Immature natural killer cell (primary cell): ENCODE measurements at places on chromosomes 7 and 10. TPM values are rescaled to one million over a fixed set of nuclear protein-coding genes. Genes with fewer than 3 reads are reported as not detected.
A peak's percentile ranks its signal among the peaks of the same experiment; 100 is the strongest.

OR2A1 gene
- not detected for polyA plus RNA-seq

ALOX5 gene
- 1.9 TPM for polyA plus RNA-seq

DNA sequence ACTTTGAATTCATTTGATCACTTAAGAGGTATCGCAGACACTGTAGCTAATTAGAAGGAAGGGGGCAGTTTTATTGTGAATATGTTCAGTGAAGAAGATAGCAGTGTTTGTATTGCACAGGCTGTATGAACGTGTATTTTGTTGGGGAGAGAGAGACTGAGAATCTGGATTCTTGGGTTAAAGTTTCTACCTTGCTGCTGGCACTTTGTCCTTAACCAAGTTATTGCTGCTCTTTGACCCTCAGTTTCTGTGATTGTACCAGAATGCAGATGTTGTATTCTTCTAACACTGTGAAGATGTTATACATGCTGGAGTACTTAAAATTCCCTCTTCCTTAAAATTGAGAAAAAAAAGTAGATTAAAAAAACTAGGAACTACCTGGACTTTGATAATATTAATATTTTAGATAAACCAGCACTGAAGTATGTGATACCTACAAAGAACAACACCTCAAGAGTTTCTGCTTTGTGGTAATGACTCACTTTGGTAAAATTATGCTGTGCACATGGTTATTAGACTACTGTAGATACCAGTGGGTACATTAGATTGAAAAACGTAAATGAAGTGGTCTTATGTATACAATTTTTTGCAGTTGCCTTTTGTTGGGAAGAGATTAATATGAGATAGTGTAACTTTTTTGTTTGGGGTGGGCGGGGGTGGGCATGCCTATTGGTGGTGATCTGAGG lies 321.3 kb downstream of the AUTS2 start:
- H3K27ac ChIP-seq: no peak overlapping the region
- no peaks in the 10 kb centered on the region for H3K36me3 ChIP-seq
- H3K4me1 ChIP-seq: peaks cover 8% of the 10 kb centered on the region
- H3K27me3 ChIP-seq: no peaks in the 10 kb centered on the region
- DNase-seq: no peak

- peaks cover 47% of the 10 kb centered on the region for H3K36me3 ChIP-seq
- no peak overlapping the region for H3K4me3 ChIP-seq
- H3K27ac ChIP-seq: peak overlapping the region; percentile 12
- peaks cover under 1% of the 10 kb centered on the region for H3K27me3 ChIP-seq
Measured at GRCh38 chr7:32869716-32870115, 21.8 kb downstream of the KBTBD2 start.

GRCh38 chr10:104809288-104810090 lies 168.4 kb downstream of the SORCS3 start:
- H3K36me3 ChIP-seq: no peaks in the 10 kb centered on the region
- H3K27ac ChIP-seq: no peak overlapping the region
- DNase-seq: no peak
- no peaks in the 10 kb centered on the region for H3K27me3 ChIP-seq
- no peak overlapping the region for H3K4me3 ChIP-seq

DNA sequence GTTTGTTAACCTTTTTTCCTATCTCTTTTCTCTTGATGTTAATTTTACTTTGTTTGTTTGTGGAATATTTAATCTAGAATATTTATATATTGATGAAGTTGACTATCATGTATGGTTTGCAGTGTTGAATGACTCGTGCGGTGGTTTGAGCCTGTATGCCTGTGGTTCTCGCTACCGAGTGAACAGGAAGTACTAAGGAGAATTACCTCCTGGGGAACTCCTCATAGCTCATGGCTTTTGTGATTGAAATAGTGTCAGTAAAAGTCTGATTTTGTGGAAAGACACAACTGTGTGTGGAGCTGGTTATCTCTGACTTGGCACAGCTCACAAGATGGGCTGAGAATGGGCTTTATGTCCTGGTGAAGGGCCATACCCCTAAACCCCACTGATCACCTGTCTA lies 498.6 kb downstream of the GLRX3 start:
- H3K27me3 ChIP-seq: peaks cover 5% of the 10 kb centered on the region
- H3K4me1 ChIP-seq: no peaks in the 10 kb centered on the region
- H3K36me3 ChIP-seq: no peaks in the 10 kb centered on the region
- DNase-seq: no peak

DNA sequence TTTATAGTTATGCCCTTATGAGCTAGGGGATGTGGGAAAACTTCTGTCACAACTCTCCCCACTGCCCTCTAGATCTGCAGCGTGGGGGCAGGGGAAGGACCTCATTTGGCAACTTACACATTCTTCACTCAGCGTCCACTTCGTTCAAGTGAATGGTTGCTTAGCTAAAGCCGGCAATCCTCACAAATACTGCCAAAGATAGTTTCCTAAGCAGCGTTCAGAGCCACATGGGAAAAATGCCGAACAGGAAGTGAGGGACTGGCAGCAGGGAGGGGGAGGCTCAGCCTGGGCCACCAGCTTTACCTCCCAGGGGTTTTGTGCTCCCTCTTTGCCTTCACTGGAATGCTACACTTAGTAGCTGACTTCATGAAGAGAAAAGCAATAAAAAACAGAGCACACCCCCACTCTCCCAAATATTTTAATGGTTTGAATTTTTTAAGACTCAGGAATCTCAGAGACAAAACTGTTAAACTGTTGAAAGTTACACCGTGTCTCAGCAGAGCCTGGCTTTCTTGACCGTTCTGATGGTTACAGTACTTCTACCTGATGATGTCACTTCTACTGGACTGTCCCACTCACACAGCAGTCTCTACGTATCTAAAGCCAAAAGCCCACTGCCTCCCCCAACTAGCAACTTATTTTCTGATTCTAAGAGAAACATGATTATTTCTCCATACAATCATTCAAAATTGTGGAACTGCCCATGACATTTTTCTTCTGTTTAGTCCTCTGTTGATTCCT lies 10.4 kb downstream of the GRM3 start:
- no peaks in the 10 kb centered on the region for H3K27me3 ChIP-seq
- H3K4me3 ChIP-seq: no peak overlapping the region
- DNase-seq: no peak

- H3K27ac ChIP-seq: peak overlapping the region; percentile 31
- H3K36me3 ChIP-seq: peaks cover 8% of the 10 kb centered on the region
- H3K4me1 ChIP-seq: peaks cover 80% of the 10 kb centered on the region
- DNase-seq: no peak
- H3K4me3 ChIP-seq: no peak overlapping the region
- peaks cover 12% of the 10 kb centered on the region for H3K27me3 ChIP-seq
Measured at GRCh38 chr7:131026297-131027000, 292.4 kb upstream of the KLF14 start.

DNA sequence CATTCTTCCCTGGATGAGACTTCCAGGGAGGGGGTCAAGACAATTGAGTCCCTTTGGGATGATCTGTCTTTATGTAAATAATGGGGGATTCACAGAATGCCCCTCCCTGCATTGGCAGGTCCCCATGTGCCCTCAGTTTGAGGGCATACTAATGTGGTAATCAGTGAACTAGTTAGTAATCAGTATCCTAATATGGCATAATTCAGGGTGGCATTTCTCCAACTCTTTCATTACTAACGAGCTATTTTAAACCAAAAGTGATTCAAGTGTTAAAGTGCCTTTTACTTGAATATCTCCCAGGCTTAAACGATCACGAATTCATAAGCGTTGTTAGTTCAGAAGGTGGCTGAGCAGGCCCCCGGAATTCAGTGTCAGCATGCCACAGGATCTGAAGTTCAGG lies 1.6 kb upstream of the DNAJB6 start:
- H3K4me1 ChIP-seq: peaks cover 34% of the 10 kb centered on the region
- peaks cover 32% of the 10 kb centered on the region for H3K27me3 ChIP-seq
- H3K27ac ChIP-seq: peak overlapping the region; percentile 94
- no peaks in the 10 kb centered on the region for H3K36me3 ChIP-seq

- no peak overlapping the region for H3K4me3 ChIP-seq
- no peaks in the 10 kb centered on the region for H3K27me3 ChIP-seq
- DNase-seq: peak; percentile 33
- no peaks in the 10 kb centered on the region for H3K4me1 ChIP-seq
- H3K36me3 ChIP-seq: no peaks in the 10 kb centered on the region
Measured at GRCh38 chr7:76515999-76516443, 5.7 kb downstream of the UPK3B start.

DNA sequence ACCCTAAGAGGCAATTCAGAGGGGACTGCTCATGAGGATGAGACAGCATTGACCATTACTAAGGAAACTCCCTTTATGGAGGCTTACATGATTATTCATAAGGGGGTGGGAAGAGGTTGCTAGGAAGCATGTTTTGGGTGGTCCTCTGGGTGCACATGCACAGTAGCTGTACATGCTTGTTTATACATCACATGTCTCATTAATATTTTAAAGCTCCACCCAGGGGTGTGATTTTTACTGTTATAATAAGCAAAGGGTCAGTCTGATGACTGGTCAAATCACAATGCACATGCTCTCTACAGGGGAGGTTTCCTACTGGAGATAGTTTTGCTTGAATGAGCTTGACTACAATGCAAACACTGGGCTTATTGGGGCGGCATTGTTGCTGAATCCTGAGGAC lies 23.8 kb upstream of the PPP1R9A start:
- no peaks in the 10 kb centered on the region for H3K27me3 ChIP-seq
- H3K36me3 ChIP-seq: no peaks in the 10 kb centered on the region
- H3K4me1 ChIP-seq: no peaks in the 10 kb centered on the region
- DNase-seq: no peak

DNA sequence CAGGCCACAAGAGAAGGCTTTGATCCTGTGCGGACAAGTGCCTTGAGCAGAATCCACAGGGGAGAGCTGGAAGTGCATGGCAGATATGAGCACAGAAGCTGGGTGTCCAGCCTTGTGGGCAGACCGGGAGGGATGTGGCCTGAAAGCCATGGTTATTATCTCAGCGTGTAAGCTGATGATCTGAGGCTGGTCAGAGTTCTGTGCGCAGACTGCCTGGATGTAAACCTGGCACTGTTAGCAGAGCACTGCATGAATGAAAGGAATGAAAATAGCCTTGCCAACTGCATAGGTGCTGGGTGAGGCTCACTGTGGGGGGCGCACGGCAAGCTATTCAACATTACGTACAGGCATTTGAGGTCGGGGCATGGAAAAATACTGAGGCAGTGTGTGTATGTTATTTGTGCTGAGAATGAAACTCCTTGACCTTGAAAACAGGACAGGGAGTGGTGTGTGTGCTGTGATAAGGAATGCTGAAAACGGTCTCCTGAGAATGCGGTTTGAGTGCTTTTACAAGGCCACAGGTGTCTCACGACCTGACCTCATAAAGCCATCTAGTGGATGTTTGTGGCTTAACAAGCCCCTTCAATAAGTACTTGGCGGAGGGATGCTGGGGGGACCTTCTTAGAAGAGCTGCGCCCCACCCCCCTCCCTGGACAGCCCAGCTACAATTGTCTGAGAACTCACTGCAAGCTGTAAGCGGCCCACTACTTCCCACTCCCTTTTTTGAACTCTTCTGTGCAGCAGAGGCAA lies 18.7 kb downstream of the AKR1C1 start:
- no peak for DNase-seq
- no peaks in the 10 kb centered on the region for H3K4me1 ChIP-seq
- no peak overlapping the region for H3K27ac ChIP-seq
- H3K36me3 ChIP-seq: no peaks in the 10 kb centered on the region

DNA sequence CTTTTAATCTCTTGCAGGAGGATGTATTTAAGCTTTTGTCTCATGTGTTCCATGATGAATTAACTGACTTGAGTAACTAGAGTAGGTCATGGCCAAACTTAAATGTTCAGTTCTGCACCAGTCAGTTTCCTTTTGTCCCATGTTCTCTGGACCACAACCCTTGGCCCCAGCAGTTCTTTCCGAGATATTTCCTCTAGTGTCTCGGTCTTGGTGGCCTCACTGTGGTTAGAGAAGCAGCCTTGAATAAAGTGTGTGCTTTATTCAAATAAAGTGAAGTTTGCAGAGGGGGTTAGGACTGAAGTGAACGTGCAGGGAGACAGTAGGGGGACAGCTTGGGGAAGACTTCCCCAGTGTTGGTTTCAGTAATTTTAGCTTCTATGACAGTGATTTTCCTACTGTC lies 9.3 kb downstream of the ZNF212 start:
- H3K4me1 ChIP-seq: peaks cover 32% of the 10 kb centered on the region
- no peak overlapping the region for H3K4me3 ChIP-seq
- peaks cover 7% of the 10 kb centered on the region for H3K36me3 ChIP-seq
- H3K27me3 ChIP-seq: no peaks in the 10 kb centered on the region
- DNase-seq: no peak

MCM7 gene
- 54.4 TPM for polyA plus RNA-seq

DNA sequence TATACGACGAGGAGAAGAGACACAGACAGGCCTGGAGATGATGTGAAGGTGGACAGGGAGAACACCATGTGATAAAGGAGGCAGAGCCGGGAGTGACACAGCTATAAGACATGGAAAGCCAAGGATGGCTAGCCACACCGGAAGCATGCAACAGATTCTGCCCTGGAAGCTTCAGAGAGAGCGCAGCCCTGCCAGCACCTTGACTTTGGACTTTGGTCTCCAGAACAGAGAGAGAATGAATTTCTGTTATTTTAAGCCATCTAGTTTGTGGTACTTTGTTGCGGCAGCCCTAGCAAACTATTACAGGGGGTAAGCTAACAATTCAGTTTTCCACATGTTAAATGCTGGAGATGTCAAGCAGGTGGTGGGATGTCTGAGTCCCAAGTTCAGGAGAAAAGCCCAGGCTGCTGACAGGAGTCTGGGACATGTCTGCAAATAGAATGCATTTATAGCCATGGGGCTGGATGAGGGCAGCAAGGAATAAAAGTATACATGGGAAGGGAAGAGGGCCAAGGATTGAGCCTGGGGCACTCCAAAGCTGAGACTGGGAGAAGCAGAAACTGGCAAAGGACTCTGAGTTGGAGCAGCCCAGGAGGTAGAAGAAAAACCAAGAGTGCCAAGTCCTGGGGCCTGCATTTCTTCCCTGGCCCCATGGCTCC lies 65.1 kb downstream of the ATXN7L1 start:
- peaks cover 8% of the 10 kb centered on the region for H3K27me3 ChIP-seq
- H3K4me1 ChIP-seq: peaks cover 63% of the 10 kb centered on the region
- peak overlapping the region; percentile 89 for H3K27ac ChIP-seq
- peaks cover 11% of the 10 kb centered on the region for H3K36me3 ChIP-seq

GRCh38 chr10:87589645-87590051 lies 70.0 kb upstream of the PAPSS2 start:
- no peaks in the 10 kb centered on the region for H3K4me1 ChIP-seq
- no peak for DNase-seq
- no peak overlapping the region for H3K27ac ChIP-seq
- H3K4me3 ChIP-seq: no peak overlapping the region
- H3K36me3 ChIP-seq: no peaks in the 10 kb centered on the region

ADAMTS14 gene
- 0.56 TPM for polyA plus RNA-seq

PIK3CG gene
- 30.6 TPM for polyA plus RNA-seq

- H3K4me1 ChIP-seq: peaks cover 11% of the 10 kb centered on the region
- peaks cover 2% of the 10 kb centered on the region for H3K27me3 ChIP-seq
- DNase-seq: no peak
- no peaks in the 10 kb centered on the region for H3K36me3 ChIP-seq
- no peak overlapping the region for H3K4me3 ChIP-seq
- H3K27ac ChIP-seq: no peak overlapping the region
Measured at GRCh38 chr10:119643306-119644204, 7.6 kb upstream of the BAG3 start.

DPCD gene
- polyA plus RNA-seq: not detected

GRCh38 chr7:71238581-71239295 lies 106.8 kb downstream of the GALNT17 start:
- H3K27ac ChIP-seq: no peak overlapping the region
- DNase-seq: no peak
- no peaks in the 10 kb centered on the region for H3K4me1 ChIP-seq
- no peaks in the 10 kb centered on the region for H3K36me3 ChIP-seq
